ENCODE measurements at places on chromosomes 4 and X.

DNA sequence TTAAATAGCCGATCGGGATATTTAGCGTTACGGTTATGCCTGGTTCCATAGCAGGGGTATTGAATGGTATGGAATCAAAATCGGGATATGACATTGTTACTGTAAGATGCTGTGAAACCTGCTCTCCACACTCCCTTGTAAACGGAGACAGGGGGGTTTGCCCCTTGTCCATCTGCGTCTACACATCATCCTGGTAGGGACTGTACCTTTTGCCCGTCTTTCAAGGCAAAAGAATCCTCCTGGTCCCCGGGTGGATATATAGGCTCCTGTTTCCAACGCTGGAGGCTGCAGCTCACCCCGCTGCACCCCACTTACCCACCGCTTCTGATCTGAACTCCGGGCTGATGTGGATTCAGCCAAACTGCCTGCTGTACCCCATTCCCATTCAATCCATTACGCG is 189.1 kb downstream of the SHOX start:
- no peak for DNase-seq

GRCh38 chr4:7328913-7329638 is 105.7 kb downstream of the PSAPL1 start:
- no peak for DNase-seq

- DNase-seq, result no peak
Observed at GRCh38 chr4:100833906-100834305, 316.1 kb upstream of the EMCN start.

GRCh38 chr4:105451346-105451745 is 22.5 kb downstream of the PPA2 start:
- no peak for DNase-seq

DNA sequence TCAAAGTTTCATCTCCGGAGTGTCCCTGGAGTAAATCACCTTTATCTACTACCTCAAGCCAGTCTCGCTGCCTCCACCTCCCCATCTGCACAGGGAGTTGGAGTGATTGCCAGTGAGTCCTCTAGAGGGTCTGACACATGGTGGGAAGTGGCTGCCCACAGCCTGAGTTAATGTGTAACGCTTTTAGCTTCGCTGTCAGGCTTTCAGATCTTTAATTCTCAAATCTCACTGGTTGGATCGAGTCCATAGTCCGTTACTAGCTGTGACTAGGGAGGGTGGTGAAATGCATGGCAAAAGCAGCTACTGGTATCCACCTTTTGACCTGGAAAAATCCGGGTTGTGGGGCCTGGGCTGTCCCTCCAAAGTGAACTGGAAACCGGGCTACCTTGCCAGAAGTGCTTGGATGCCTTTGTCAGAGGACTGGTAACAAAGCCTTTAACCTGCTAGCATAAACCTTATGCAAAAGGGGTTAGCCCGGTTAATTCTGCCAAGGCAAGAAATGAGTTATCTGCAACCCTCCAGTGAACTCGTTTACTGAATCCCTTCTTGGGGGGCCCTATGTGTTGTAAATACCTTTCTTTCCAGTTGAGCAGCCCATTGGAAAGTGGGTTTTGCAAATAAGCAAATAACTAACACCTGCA is 5.1 kb upstream of the WDR1 start:
- no peak for DNase-seq
